ENCODE measurements at places on chromosomes 16 and 17.

DNA sequence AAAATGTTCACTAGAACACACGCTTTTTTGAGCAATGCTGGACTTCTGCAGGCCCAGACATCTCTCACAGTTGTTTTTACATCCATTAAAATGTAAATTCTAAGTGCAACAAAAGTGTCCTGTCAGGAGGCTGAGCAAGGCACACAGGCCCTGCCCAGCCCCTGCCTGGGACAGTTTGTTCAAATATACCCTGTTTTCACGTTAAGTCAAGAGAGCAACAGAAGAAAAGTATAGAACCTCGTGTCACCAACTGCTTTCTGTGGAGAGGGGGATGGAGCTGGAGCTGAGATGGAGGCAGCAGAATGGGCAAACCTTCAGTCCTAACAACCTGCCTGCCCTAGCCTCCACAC lies 4.3 kb upstream of the HOXB2 start:
- no peak for DNase-seq

- no peak for DNase-seq
Observed at GRCh38 chr16:9033125-9033830, 58.2 kb upstream of the HAPSTR1 start.

DNA sequence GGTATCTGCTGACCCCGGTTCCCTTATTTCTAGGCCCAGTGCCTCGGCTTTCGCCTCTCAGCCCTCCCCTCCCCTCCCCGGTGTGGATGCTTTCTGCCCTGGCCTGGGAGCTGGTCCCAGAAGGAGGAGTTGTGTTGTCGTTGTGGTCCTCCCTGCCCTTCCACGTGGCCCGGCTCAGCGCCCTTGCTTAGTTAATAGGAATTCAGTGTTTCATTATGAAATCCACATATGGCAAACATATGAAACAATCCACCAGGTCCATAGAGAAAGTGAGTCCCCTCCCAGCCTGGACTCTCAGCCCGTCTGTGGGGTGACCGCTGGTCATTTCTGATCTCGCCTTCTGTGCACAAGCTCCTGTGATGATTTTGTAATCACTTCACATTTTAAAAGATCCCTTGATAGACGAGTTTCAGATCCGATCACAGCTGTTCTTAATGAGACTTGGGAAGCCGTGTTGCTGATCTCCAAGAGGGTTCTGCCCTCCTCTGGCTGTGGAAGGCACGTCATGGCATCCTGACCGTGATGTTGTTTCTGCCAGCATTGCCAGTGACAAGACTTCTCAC lies 112.1 kb downstream of the BANP start:
- no peak for DNase-seq

- DNase-seq: no peak
Observed at GRCh38 chr17:32584792-32585191, 98.0 kb downstream of the CDK5R1 start.

- peak; percentile 16 for DNase-seq
Observed at GRCh38 chr17:63165400-63165799, 199.4 kb downstream of the TANC2 start.

DNA sequence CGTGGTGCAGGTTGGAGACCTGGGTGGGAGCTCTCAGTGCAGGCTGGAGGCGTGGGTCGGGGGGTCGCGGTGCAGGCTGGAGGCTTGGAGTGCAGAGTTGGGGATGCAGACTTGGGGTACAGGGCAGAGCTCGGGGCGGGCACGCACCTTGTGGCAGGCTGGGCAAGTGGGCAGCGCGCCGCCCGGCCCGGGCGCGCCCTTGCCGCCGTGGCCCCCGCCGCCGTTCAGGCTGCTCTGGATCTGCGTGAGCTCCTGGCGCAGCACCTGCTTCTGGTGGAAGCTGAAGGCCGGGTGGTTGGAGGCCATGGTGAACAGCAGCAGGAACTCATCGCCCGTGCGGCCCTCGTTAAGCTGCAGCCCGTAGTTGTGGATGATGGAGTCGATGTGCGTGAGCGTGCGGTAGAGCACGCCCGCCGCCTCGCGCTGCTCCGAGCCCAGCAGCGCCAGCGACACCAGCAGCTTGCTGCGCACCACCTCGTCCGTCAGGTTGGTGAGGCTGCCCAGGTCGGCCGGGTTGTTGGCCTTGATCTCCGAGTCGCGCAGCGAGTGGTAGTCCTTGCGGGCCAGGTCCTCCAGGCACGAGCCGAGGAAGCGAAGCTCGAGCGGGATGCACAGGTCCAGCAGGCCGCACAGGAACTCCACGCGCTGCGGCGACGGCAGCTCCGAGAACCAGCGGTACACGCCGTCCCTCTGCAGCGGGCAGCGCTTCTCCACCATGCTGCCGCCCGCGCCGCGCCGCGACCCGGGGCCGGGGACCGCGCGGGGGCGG lies 1.1 kb downstream of the ZCCHC14 start:
- DNase-seq: no peak

GRCh38 chr17:17505610-17506171 lies 9.5 kb upstream of the RASD1 start:
- no peak for DNase-seq

GRCh38 chr17:40244255-40244654 lies 25.2 kb downstream of the WIPF2 start:
- no peak for DNase-seq

- no peak for DNase-seq
Observed at GRCh38 chr17:66673668-66674276, 161.1 kb upstream of the CACNG5 start.

GRCh38 chr16:55853114-55853513 lies 20.2 kb upstream of the CES1 start:
- DNase-seq: no peak

GRCh38 chr17:2051933-2052559 lies 2.9 kb upstream of the HIC1 start:
- no peak for DNase-seq

DNA sequence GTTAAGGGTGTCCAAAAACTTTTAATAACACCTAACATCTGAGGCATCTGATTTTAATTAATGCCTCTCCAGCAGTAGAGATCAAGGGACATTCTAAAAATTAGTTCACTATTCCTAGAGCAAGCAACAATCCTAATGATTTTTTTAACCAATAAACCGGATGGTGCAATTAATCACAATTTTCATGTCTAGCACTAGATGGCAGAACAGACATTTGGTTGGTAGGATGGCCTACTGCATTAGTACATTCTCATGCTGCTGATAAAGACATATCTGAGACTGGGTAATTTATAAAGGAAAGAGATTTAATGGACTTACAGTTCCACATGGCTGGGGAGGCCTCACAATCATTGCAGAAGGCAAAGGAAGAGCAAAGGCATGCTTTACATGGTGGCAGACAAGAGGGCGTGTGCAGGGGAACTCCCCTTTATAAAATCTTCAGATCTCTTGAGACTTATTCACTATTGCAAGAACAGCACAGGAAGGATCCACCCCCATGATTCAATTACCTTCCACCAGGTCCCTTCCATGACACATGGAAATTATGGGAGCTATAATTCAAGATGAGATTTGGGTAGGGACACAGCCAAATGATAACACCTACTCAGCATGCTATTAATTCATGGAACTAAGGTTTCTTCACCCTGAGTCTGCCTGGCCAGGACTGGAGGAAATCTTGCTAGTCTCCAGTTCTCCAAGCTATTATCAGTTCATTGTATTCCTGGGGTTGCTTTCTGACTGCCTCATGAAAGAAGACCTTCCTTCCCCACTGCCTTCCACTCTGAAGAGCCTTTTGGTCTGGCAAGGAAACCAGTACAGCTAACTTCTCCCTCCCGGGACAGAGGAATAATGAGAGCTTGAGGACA lies 24.8 kb downstream of the HS3ST3A1 start:
- DNase-seq: no peak

DNA sequence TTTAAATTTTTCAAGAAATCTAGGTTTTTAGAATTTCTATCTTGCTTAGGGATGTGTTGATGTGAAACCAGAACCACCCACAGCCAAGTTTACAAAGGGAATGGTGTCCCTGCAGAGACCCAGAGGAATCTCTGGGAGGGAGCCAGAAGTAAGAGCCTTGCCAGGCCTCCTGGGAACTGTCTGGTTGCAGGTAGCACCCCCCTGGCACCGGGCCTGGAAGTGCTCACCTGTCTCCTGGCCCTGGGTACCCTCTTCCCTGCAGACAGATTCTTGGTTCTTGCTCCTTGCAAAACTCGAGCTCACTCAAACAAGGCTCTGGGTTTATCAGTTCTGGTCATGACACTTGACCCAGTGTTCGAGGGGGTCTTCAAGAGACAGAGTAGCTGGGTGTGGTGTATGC lies 24.6 kb upstream of the ZFP90 start:
- DNase-seq: no peak

GRCh38 chr17:65985571-65985970 lies 206.4 kb downstream of the CEP112 start:
- DNase-seq: no peak

DNA sequence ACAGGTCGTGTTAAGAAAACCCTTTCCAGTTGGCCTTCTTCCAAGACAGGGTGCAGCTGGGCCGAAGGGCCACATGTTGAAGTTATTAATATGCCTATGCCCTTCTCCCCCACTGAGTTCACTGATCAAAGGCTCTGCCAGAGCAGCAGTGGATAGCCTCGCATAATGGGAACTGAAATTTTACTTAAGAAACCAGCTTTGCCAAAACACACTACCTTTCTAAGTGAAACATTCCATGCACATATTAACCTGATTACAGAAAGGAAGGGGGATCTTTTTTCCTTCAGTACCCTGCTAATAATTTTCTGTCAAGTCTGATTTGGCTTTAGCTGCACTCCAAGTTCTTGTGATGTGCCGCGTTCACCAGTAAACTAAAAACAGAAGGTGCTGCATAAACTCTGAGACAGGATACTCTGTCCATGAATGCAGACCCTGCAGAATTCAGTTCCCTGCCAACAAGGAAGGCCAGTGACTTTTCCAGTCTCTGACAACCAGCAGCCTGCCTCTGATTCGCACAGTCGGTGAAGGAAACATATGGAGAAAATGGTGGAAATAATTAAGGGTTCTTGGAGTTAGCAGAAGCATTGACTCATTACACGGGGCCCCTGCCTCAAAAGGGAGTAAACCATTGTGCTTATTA lies 283.8 kb downstream of the ZFHX3 start:
- no peak for DNase-seq

DNA sequence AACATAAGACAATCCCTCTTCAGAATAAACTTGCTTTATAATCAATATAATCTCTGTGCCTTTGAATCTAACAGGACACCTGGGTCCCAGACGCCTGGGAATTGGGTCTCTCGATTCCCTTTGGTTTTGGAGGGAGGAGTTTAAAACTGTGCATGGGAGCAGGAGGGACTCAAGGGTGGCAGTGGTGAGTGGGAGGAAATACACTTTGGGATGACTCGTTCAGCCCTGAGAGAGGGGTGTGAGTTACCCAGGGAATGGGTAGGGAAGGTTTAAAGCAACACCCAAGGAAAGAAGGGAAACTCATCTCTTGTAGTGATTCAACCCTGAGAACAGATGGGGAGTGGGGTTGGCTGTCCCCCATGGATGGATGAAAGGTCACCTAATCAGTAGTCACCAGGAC lies 1.6 kb downstream of the RANGRF start:
- DNase-seq: no peak

- DNase-seq: no peak
Observed at GRCh38 chr16:69890114-69890891, 60.8 kb upstream of the CLEC18A start.

DNA sequence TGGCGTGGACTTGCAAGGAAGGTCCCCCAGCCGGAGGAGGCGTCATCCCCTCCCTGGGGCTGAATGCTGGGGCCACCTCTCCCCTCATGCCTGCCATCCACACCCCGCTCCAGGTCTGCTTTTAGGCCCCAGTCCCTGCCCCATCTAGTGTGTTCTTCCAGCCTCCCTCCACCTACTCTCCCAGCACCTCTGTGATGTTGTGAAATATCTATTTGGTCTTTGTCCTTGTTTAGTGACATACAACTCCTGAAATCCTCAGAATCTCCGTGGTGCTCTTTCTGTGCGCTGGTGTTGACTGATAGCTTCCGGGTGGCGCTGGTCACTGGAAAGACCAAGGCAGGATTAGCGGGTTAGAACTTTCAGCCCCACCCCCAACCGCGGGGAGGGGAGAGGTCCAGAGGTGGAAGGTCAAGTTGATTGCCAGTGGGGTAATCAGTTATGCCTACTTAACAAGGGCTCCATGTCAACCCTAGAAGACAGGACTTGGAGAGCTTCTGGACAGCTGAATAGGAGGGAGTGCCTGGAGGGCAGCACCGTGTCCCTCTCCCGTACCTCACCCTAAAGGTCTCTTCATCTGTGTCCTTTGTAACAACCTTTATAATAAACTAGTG lies 10.1 kb downstream of the TBC1D24 start:
- DNase-seq: no peak

- DNase-seq: no peak
Observed at GRCh38 chr16:72921620-72922019, 126.3 kb downstream of the ZFHX3 start.

GRCh38 chr17:2749058-2749783 lies at the start of gene CCDC92B:
Gene CCDC92B, minus strand, starts transcription at chr17:2749652. Its CDS starts 14,507 bp downstream, at chr17:2735145.
- no peak for DNase-seq

DNA sequence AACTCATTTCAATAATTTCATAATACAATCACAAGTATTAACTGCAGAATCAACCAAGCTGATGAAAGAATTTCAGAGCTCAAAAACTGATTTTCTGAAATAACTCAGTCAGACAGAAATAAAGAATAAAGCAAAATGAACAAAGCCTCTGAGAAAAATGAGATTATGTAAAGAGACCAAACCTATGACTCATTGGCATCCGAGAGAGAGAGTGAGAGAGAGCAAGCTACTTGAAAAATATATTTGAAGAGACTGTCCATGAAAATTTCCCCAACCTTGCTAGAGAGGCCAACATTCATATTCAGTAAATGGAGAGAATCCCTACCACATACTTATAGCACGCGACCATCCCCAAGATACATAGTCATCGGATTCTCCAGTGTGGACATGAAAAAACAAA lies 1376.4 kb downstream of the CDH11 start:
- DNase-seq: no peak

DNA sequence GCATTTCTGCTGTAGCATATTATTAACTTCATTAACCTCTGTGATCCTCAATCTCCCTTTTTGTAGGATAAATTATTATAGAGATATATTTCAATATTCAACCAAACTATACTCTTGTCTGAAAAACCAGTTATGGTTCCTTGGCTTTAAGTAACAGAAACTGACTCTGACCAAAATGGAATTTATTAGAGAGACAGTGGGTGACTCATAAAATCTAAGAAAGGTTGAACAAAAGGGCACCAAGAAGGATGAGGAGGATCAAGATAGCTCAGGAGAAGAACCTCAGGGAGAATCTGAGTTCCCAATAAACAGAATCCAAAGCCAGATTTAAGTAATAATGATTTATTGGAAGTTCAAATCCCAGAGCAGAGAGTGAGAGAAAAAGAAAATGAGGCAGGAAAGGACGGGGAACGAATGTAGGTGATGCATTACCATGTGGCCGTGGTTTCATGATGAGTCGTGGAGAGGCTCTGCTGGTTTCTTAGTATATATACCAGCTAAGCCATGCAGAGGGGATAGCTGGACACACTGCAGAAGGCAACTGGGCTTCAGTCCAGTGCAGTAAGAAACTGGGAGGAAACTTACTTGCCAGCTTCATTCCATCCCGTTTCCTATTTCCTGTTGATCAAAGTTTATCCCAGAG lies 151.5 kb upstream of the GOT2 start:
- DNase-seq: no peak

DNA sequence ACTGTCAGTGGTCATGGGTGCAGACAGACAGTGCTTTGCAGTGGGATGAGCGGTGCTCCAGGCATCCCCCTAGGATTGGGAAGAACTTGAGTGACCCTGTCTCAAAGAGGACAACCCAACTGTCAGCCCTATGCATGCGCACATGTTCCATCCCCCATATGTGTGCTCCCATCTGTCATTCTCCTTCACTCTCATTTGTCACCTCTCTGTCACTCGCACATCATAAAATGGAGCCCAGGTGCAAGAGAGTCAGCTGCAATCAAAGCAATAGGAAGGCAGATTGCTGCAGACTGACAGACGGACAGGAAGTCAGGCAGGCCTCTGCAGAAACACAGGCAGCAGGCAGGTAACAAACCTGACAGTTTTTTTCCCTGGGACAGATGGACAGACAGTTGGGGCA lies 101.8 kb upstream of the CCL1 start:
- no peak for DNase-seq

Measured in CD14-positive monocyte (primary cell).